ENCODE measurements at places on chromosomes 16 and 17.
A peak's percentile ranks its signal among the peaks of the same experiment; 100 is the strongest.

DNA sequence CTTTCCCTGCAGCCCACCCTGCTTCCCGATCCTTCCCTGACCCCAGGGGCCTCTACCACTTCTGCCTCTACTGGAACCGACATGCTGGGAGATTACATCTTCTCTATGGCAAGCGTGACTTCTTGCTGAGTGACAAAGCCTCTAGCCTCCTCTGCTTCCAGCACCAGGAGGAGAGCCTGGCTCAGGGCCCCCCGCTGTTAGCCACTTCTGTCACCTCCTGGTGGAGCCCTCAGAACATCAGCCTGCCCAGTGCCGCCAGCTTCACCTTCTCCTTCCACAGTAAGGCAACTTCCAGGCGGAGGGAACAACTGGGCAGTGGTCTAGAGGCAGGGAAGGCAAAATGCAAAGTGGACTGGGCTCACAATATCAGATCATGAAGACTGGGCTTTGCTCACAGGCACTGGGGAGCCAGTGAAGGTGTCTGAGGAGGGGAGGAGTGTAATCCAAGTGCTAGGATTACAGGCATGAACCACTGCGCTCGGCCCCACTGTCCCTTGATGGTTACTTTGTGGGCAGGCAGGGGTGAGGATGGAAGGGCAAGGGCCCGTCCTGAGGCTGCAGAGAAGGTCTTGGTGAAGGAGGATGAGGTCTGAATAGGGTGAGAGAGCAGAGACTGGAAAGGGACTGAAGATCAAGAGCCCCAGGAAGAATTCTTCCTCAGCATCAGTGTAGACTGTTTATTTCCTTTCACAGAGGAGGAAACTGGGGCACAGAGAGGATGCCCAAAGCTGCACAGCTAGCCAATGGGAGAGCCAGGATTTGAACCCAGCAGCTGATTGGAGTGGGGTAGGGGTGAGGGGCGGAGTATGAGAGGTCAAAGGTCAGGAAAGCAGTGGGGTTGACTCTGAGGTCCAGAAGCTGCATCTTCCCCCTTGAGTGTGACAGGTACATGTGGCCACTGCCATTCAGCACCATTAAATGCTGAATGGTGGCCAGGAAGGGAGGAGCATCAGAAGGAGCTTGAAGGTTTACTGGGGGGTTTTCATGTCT lies 16.5 kb upstream of the ADGRG3 start:
- DNase-seq = peak; percentile 47

DNA sequence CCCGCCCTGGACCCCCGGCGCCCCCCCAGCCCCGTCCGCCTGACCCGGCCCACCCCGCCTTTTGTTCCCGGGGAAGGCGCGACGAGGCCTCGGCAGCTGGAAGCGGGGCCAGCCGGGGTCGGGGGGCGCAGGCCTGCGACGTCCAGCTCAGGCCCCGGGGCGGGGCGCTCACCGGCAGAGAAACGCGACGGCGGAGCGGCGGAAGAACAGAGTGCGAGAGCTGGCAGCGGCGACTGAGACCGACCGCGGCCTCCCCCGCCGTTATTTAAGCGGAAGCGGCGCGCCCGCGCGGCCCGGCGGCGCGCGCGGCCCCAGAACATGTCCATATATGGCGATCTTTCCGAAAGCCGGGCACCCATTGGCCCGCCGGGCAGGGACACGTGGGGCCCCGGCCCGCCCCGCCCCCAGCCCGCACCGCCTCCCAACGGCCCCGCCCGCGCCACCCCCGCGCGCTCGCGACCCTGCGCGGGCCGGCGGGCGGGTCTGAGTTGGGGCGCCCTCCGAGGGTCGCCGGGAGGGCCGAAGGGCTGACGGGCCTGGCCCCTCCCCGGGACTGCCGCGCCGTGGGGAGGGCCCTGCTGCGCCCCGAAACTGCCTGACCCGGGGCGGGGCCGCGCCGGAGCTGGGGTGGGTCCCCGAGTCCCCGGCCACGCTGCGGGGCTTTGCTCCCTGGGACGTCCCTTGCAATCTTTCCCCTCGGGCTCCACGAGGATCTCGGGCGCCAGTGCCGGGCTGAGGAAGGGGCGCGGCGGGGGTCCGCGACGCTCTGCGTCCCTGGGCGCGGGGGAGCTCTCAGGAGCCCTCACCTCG lies at the start of gene ACTG1:
Gene ACTG1, minus strand, starts transcription at position 238 of the 810 bp plus-strand sequence. CDS start 445 bp downstream, outside the sequence.
- DNase-seq = peak; percentile 95

DNA sequence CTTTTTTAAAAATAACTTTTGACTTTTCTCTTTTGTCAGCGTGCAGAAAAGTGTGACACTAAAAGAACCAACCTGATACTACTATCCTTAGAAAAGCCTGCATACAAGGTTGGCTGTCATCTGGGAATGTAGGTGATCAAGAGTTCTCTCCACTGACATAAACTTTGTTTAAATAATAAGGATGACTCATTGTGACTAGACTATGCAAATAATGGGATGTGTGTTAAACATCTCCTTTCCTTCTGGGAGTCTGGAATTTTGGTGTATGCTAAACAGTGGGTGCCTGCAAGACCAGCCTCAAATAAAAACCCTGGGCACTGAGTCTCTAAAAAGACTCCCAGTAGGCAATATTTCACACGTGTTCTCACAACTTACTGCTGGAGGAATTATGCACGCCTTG lies 373.4 kb downstream of the CNTNAP4 start:
- DNase-seq = no peak

DNA sequence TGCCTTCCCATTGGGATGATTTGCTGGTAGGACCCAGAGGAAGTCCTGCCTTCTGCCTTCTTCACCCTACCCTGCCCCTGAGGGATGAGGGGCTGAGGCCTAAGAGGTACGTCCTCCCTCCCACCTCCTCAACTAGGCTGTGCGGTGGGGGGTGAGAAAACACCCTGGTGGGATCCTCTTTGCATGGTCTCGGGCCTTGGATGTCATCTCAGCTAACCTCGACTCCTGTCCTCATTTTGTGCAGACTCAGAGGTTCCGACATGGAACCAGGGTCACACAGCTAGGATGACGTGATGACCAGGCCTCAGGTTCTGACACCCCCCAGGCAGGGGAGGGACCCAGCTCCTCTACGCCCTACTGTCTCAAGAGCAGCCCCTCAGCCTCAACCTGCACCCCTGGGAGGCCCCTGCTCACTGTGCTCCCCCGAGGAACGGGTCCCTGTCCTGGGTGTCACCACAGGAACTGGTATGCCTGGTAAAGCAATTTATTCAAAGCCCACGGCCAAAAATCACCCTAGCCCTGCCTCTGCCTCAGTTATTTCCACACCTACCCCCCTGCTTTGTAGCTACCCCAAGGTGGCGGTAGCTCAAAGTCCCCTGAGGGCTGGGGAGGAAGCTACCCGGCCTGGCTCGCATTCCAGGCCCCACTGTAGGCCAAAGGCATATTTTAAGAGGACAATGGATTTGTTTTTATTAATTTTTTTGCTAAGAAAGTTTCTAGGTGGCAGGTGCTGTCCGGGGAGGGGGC lies 17.5 kb downstream of the UNC13D start:
- DNase-seq = no peak

DNA sequence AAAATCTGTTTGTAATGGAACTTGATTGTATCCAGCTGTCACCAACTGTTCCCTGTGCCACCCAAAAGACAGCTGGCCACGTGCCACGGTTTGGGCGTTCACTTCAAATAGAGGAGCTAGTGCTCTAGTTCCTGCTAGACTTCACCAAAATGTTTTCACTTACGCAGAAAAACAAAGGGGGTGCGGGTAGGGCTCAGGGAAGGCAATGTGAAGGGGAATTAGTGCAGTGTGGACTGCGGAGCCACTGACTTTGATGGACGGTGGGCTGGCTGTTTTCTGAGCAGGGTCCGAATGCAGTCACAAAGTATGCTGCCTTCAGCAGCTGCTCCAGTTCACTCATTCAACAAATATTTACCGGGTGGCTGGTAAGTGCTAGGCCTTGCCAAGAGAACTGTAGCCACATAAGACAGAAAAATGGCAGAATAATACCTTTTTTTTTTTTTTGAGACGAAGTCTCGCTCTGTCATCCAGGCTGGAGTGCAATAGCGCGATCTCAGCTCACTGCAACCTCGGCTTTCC lies 7.6 kb upstream of the CYTH1 start:
- peak; percentile 60 for DNase-seq

DNA sequence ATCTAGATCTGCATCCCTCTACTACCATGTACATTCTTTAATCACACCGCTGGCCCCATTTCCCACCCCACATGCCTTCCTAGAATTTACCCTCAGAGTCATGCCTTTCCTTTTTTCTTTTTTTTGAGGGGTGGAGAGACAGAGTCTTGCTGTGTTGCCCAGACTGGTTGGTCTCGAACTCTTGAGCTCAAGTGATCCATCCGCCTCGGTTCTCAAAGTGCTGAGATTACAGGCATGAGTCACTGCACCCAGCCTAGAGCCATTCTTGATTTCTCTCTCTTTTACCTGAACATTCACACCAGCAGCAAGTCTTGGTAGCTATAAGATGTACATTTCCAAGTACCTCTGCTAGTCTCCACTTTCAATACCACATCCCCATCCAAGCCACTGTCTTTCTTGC lies 2.1 kb downstream of the PAGR1 start:
- no peak for DNase-seq
